ENCODE measurements at places on chromosomes 5 and 9. TPM values are rescaled to one million over a fixed set of nuclear protein-coding genes. Genes with fewer than 3 reads are reported as not detected.

PCDHA7 gene
- 0.38 TPM for total RNA-seq

MYOZ3 gene
- total RNA-seq, result 0.07 TPM

GRIA1 gene
- 0.38 TPM for total RNA-seq

CAVIN4 gene
- 2.4 TPM for total RNA-seq

Measured in A172 (cell line).